ENCODE measurements at places on chromosomes 1 and 21.
A peak's percentile ranks its signal among the peaks of the same experiment; 100 is the strongest.

GRCh38 chr21:16419188-16419921 is 689.6 kb downstream of the USP25 start:
- peak; percentile 69 for DNase-seq

GRCh38 chr1:9626201-9626608 is 25.3 kb upstream of the PIK3CD start:
- no peak for DNase-seq

- no peak for DNase-seq
Observed at GRCh38 chr1:153565529-153566374, at the start of gene S100A2. S100A2 (minus strand) TSS chr1:153565844; CDS start chr1:153563877, 1,967 bp downstream.

GRCh38 chr1:8013800-8014199 is 12.3 kb downstream of the ERRFI1 start:
- no peak for DNase-seq

- DNase-seq: no peak
Observed at GRCh38 chr1:228016181-228016510, 9.3 kb downstream of the WNT3A start.

- DNase-seq: no peak
Observed at GRCh38 chr1:211610779-211611556, 32.0 kb upstream of the SLC30A1 start.

GRCh38 chr1:8155528-8156186 is 129.5 kb upstream of the ERRFI1 start:
- no peak for DNase-seq

DNA sequence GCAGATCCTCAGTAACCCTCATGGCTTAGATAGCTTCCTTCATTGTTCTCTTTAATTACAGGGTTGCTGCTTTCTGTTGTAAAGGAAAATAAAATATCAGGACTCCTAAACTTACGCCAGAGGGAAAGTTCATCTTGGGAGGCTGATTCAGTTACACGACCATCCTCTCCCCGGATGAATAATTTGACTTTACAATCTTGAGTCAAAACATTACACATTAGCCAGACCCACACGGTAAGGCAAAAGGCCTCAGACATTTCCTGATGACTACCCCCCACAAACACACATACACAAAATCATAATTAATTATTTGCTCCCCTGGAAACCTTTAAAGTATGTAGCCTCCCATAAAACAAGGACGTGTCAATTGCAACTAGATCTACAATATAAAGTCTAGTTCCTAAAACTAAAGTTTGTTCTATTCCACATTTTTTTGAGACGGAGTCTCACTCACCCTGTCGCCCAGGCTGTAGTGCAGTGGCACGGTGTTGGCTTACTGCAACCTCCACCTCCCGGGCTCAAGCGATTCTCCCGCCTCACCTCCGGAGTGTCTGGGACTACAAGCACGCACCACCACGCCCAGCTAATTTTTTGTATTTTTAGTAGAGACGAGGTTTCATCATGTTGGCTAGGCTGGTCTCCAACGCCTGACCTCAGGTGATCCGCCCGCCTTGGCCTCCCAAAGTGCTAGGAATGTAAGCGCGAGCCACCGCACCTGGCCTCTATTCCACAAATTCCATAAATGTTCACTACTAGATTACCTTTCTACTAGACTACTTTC is 830 bp upstream of the PRDX1 start:
- no peak for DNase-seq

GRCh38 chr1:58971629-58972140 is 187.8 kb upstream of the JUN start:
- no peak for DNase-seq

- no peak for DNase-seq
Observed at GRCh38 chr1:29544406-29544805, 308.1 kb downstream of the PTPRU start.

DNA sequence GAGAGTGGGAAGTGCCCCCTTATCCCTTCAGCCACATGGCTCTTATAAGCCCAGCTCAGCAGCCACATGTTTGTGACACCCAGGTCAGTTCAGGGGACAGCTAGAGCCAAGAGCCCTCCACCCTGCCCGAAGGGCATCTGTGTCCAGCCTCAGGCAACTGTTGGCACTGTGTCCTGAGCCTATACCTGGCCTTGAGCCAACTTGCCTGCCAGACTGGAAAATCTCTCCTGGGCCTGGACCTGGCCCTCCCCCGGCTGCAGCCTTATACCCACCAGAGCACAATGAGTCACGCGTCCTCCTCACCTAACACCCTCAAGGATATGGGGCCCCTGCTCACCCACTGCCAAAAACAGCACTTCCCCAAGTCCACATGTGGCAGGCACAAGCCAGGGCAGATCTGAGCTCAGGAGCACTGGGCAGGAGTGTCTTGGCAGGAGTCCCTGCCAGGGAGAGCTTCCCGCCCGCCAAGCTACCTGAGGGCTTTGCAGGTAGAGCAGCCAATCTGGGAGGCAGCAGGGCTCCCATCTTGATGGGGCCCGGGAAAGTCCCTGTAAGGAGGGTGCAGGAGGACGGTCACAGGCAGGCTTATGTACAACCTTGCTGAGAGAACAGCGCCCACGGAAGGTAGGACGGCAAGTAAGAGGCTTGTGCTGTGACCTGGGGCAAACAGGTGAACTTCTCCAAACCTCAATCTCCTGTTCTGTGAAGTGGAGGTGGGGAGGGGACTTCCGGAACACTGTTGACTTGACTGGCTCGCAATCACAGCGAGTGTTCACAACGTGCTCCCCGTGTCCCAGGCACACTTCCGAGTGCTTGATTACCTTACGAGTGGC is 19.8 kb upstream of the HSPG2 start:
- no peak for DNase-seq

- DNase-seq: no peak
Observed at GRCh38 chr1:78831731-78832360, 174.7 kb downstream of the ADGRL4 start.

DNA sequence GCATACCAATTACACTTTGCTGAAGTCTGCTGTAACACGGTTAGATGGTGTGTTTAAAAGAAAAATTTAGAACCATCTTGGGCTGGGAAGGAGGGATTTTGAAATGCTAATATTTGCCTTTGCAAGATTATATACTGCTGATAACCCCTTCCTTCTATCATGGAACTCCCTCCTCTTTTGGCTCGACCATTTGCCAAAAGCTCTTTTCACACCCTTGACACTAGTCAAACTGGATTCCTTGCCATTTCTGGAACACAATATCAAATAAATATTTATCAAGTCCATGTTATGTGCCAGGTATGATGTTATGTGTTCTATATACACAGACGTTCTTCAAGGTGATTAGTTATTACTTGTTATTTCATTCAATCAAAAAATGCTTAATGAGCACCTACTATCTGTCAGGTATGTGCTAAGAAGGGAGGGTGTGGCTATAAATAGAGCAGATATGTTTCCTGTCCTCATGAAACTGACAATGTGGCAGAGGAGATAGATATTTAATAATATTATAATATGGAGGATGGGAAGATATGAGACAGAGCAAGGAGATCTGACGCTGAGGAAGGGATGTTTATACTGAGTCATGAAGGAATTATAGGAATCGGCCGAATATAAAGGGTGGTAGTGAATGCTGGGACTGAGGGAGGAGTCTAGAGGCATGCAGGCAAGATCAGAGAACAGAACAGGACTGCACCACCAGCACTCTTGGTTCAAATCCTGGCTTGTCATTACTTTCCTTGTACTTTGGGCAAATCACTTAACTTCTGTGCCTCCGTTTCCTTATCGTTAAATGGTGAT is 16.1 kb upstream of the XPR1 start:
- DNase-seq: no peak

GRCh38 chr1:42179275-42179674 is 14.7 kb upstream of the GUCA2A start:
- DNase-seq: no peak

- no peak for DNase-seq
Observed at GRCh38 chr1:212951947-212952640, 1.8 kb downstream of the VASH2 start.

DNA sequence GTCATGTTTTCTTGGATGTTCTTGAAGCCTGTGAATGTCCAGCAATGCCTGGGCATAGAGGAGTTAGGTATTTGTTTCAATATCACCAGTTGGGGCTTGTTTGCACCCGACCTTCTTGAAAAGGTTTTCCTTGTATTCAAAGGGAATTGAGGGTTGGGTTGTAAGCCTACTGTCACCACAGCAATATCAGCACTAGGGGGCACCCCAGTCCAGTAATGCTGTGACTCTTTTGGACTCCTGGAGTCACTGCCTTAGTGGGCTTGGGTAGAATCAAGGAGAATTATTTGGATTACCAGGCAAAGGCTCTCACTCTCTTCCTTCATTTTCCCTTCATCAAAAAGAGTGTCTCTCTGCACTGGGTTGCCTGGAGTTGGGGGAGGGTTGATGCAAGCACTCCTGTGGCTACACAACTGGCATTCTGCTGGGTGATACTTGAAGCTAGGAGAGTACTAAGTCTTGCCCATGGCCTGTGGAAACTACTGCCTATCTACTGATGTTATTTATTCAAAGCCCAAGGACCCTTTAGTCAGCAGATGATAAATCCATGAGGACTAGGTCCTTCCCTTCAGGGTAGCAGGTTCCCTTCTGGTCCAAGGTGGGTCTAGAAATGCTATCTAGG is 34.5 kb downstream of the OR10R2 start:
- no peak for DNase-seq

DNA sequence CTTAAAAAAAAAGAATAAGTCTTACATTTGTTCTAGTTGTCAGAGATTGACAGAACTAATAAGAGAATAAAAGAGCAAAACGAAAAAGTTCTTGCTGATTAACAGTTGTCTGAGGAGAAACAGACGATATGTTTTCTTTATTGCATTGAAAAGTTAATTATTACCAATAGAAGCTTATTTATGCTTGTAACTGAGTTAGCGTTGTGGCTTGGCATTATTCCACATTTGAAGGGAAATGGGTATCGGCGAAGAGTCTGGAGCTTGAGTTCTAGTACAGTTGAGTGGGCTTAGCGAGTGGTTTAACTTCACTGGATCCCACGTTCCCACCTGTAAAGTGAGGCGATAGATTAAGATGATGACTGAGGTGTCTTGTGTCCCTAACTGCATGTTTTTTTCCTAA is 109.0 kb downstream of the SDCCAG8 start:
- no peak for DNase-seq

DNA sequence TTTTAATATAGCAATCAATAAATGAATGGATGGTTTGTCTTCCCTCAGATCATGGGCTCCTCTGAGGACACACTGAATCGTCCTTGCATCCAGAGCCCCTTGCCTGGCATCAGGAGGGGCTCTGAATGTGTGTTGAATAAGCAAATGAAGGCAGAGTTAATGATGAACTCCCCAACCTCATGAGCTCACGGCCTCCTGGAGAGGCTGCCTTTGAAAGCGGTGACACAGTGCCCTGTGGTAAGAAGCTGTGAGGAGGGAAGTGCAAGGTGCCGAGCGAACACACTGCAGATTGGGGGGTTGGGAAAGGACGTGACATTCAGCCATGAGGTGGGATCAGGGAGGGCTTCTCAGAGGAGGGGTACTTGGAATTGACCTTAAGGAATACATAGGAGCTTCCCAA is 3.2 kb upstream of the PARS2 start:
- no peak for DNase-seq

GRCh38 chr1:108537976-108538375 is 21.9 kb upstream of the EEIG2 start:
- DNase-seq: no peak

GRCh38 chr1:181485287-181486097 is 2.2 kb downstream of the CACNA1E start:
- DNase-seq: peak; percentile 7

DNA sequence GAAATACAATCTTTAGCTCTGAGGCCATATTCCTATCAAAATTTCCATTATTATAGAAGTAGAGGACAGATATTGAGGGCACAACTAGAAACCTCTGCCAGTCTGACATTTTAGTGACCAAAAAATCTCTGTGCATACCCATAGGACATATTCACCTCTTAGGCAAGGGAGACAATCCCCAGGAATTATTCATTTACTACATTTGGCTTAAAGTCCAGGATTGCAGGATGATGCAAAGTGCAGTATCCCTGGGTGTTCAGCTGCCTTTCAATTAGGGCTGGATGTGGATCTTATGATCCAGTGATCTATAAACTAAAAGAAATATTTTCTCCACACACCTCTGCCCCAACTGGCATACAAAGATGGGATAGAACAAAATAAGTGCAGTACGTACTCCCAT is 50.9 kb downstream of the PTGS2 start:
- no peak for DNase-seq

DNA sequence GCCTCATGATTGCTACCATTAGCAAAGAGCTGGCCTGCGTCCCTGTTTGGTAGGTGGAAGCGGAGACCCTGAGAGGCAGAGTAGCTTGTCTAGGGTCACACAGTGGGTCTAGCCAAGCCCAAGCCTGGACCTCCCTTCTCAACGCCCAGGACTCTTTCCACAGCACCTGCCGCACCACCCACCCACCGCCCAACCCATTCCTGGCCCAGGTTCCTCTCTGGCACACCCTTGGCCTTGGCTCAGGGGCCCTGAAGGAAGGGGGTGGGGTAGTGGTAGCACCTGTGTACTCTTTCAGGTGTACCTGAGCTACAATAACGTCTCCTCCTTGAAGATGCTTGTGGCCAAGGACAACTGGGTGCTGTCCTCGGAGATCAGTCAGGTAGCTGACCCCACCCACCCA is 19.3 kb downstream of the FAM151A start:
- no peak for DNase-seq

- DNase-seq: no peak
Observed at GRCh38 chr1:107141491-107142126, 770 bp downstream of the NTNG1 start.

DNA sequence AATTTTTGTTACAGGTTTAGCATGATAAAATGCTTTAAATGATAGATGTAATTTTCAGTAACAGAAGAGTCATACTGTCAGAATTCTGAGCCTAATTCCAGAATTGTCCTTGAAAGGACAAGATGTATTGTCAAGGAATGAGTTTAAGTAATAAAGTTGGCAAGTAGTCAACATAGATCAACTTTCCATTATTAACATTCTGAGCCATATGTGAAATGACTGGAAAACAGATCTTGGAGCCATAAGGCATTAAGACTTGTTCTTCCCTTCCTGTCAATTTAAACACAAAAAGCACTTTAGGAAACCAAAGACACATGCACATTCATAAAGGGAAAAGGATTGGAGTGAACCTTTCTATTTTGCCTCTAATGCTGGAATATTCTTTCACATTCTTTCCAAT is 107.0 kb downstream of the ODF2L start:
- DNase-seq: no peak

GRCh38 chr1:116067566-116067890 is 43.7 kb upstream of the MAB21L3 start:
- DNase-seq: no peak

GRCh38 chr1:94608142-94608851 is 66.7 kb upstream of the F3 start:
- no peak for DNase-seq

- DNase-seq: no peak
Observed at GRCh38 chr1:74053407-74053806, 144.6 kb downstream of the LRRIQ3 start.
